ENCODE measurements at places on chromosomes 3 and 15.

DNA sequence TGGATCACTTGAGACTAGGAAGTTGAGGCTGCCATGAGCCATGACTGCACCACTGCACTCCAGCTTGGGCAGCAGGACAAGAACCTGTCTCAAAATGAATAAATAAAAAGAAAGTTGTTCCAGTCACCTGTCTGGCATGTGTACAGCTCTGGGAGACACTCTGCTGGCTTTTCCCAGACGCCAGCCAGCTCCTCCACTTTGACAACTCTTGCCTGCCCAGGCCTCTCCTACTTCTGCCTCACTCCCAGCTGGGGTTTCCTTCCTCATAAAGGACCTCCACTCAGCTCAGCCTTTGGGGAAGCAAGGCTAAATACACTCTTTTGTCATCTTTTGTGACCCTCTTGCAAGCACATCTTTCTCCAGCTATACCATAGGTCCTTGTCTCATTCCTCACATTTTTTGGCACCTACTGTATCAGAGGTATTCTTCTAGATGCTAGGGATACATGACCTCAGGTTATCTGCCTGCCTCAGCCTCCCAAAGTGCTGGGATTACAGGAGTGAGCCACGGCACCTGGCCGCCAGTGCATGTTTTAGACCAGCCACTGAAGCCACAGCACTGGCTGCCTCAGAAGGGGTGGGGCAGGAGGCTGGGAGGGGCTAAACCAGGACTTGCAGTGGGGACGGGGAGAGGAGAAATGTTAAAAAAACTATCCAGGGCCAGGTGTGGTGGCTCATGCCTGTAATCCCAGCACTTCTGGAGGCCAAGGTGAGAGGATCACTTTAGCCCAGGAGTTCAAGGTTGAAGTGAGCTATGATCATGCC, 10.0 kb upstream of the ELP6 start:
- DNase-seq = no peak

GRCh38 chr3:18510947-18511346, 85.8 kb upstream of the SATB1 start:
- no peak for DNase-seq

DNA sequence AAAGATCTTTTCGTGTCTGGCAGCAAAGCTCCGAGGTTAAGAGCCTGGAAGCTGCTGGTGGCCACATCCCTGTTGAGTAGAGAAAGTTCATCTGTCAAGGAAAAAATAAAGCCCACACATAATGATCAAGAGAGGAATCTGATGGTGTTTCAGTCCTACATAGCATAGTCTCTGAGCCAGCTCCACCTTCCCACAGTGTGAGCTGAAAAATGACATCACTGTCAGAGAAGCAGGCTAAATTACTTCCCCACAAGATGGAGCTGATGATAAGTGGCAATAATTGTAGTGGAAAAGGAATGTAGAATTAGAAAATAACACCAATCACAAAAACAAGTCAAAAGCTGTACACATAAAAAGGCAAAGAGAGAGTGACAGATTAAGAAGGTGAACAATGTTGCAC, 84.5 kb downstream of the AQP9 start:
- no peak for DNase-seq

DNA sequence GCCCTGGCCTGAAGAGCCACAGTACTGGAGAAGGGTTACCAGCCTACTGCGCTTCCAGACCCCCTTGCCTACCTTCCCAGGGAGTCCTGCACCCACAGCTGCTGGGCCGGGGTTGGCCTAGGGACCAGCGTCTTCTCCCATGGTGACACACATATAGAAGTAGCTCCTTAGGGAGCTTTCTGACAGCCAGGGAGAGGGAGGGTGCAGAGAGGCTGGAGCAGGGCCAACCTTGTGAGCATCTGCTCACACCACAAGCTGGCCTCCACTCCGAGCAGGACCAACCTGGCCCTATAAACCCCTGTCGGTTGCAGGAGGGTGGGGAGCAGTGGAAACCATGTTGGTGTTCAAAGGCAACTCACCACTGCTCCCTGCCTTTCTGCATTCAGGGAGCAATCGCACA, 35.2 kb downstream of the SRPRB start:
- no peak for DNase-seq

DNA sequence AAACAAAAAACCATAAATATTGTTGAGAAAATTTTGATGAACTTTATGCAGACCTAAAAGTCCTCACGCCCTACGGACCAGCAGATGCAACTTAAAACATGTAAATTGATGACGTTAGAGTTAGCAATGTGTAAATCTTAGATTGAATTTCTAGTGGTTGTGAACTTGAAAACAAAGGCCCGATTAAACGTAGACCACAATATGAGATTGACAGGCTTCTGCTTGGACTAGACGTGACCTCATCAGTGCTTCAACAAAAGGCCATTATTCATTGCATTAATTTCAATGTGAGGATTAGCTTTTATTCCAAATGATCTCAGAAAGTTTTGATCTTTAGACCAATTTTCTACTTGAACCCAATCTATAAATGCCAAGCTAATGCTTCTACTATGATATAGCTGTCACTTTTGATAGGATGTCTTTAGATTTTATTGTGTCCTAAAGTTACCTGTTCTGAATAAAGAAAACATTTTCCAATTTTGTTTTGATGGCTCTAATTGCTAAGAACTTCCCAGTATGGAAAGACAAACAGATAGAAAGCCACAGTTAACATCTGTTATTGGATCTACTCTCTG, 55.4 kb upstream of the SPPL2A start:
- DNase-seq = no peak

- no peak for DNase-seq
These were observed 29.0 kb upstream of the SLC2A2 start for GRCh38 chr3:171055336-171056178.

- DNase-seq = no peak
These were observed 421.7 kb downstream of the TUSC7 start for GRCh38 chr3:117131259-117131658.

- DNase-seq = no peak
These were observed 1161.4 kb downstream of the SI start for GRCh38 chr3:163916596-163917560.

DNA sequence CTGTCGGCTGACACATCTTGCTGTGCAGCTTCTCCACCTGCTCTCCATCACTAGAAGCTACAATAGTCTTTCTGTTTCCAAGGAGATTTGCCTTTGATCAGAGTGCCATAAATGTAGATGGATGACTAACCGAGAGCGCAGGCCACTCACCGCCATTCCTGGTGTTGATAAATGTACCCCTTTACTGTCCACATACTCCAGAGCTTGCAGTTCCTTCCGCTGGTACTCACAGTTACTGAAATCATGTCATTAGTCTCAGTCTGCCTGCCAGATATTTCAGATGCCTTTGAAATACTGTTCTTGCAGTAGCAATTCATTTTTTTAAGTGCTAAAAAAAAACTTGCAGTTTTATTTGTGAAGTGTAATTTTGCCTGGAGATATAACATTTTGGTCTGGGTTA, 72.3 kb downstream of the BLM start:
- no peak for DNase-seq

DNA sequence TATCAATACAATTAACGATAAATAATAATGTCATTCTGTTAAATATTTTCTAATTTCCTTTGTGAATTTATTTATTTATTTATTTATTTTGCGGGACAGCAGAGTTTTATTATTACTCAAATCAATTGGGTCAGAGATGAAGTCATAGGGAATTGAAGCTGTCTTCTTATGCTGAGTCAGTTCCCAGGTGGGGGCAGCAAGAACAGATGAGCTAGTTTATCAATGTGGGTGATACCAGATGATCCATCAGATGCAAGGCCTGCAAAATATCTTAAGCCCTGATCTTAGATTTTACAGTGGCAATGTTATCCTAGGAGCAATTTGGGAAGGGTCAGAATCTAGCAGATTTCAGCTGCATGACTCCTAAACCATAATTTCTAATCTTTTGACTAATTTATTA, 1050.3 kb downstream of the OTOL1 start:
- no peak for DNase-seq

DNA sequence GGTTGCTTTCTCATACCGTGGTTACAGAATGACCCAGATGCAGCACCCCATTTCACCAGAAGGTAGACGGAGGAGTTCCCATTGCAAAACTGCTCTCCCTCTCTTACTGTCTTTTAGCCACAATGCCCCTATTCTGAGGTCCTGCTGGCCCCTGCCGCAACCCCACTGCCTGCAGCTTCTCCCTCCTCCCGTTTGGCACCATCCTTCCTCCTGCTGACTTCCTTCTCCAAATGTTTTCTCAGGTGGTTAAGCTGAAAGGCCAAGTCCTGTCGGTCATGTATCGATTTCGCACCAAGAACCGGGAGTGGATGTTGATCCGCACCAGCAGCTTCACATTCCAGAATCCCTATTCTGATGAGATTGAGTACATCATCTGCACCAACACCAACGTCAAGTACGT, 132.3 kb upstream of the ABHD17C start:
- no peak for DNase-seq

DNA sequence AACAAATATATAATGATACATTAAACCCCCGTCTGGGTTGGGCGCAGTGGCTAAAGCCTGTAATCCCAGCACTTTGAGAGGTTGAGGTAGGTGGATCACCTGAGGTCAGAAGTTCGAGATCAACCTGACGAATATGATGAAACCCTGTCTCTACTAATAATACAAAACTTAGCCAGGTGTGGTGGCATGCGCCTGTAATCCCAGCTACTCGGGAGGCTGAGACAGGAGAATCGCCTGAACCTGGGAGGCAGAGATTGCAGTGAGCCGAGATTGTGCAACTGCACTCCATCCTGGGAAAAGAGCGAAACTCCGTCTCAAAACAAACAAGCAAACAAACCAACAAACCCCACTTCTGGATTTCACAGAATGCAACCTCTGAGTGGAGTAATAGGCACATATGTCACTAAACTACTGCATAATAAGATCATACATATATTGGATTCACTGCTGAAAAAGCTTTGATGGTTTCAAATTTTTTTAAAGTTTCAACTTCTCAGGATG, 718.2 kb downstream of the SI start:
- no peak for DNase-seq

DNA sequence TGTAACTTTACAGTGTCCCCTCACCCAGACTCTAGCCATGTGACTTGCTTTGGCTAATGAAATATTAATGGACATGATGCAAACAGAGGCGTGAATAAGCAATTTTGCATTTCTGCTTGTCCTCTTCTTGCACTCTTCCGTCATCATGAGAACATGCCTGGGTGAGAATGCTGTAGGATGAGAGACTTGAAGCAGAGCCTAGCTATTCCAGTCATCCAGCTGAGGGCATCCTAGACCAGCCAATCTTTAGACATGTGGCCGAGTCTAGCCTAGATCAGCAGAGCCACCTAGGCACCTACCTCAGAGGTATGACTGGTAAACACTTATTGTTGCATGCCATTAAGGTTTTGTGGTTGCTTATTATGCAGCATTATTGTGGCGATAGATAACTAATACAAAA, 450.5 kb upstream of the AZI2 start:
- DNase-seq = no peak

DNA sequence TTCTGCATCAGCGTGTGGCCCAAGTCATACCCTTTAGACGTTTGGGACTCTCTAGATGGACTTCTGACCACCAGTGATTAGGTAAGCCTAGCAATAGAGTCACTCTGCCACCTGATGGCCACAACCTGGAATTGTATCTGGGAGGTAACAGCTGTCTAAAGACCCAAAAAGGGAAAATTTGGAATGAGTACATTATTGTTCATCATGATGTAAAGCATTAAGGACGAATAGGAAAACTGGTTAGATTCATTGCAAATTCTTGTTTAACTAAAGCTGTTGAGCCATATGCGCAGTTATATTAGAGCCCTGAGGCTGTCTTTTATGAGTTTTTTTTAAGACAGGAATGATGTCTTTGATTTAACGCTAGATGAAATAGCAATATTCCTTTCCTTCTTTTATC, 63.6 kb downstream of the FAM81A start:
- DNase-seq = no peak

GRCh38 chr3:53073553-53074365, 27.9 kb upstream of the SFMBT1 start:
- DNase-seq = no peak

DNA sequence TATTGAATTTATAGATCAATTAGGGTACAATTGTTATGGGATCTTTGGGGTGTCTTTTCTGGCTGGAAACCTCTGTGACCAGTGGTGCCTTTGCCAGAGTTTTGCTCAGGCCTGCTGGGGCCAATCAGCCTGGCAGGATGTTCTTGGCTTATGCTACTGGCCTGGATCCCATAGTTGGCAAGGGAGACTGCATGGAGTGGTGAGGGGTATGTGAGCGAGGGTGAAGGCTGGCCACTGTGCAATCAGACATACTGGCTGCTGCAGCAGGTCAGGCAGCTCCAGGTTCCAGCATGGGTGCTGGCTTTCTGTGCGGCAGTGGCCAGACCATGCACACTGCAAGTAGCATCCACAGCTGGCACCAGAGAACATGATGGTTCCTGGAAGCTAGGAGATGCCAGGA, 1053.2 kb upstream of the GBE1 start:
- no peak for DNase-seq

GRCh38 chr3:129325383-129325782, 46.7 kb downstream of the HMCES start:
- no peak for DNase-seq

DNA sequence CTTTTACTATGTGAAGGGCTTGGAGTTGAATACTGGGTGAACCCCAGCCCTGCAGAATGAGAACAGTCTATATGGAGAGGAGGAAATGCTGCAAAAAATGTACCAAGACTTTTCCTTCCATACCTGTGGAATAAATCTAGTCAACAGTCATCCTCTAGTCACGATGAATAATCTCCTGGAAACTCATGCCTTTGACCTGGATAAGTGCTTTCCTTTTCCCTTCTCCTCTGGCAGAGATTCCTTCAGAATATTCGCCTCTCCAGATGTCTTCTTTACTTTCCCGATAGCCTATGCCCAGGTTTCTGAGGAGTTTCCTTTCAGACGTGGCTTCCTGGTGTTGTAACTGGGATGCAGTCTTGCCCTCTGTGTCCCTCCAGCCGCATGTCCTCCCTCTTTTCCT, 28.1 kb downstream of the CCNL1 start:
- no peak for DNase-seq

DNA sequence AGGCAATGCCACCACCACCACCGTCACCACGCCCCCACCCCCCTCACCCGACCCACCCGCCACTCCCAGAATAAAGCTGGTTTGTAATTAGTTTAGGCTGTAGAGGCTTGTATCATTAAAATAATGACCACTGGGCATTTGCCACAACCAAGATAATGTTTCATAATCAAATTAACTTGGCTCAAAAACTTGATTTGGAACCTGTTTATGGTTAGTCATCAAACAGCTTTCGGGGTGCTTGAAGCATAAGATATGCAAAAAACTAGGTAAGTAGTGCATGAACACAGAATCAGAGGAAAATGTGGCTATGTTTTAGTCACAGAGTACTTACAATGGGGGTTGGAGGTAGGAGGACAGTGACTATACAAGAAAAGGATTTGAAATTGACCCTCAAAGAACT, 115.1 kb downstream of the FHIT start:
- no peak for DNase-seq

Data from stimulated activated CD4-positive, alpha-beta T cell treated with anti-CD3 and anti-CD28 coated beads, Interleukin-1b, Interleukin-23, amount 100 ng/mL, for 48 hours (primary cell).